ENCODE measurements at places on chromosomes 7 and 10.

DNA sequence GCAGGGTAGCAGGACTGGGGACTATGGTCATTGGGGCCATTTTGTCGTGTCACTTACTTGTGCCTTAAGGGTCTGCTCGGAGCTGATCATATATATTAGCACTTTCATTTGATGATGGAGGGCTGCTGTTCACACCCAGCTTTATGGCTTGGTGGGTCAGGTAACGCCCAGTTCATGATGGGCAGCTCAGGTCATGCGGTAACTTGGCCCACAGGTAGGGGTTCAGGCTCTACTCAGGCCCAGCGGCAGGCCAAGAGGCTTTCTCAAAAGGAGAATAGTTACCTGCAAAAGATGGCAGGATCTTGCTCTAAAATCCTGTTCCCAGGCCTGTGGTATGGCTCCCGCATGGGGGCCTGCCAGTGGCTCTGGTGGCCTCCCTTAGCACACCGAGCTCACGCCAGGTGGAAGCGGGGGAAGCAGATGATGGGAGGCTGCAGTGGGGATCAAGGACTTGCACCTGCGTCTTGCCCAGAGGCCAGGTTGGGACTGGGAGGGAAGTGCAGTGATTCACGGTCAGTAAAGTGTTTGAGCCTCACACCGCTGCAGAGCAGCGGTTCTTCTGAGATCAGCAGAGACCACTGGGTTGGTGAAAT is 109.5 kb downstream of the ADCY1 start:
- no peak for DNase-seq

DNA sequence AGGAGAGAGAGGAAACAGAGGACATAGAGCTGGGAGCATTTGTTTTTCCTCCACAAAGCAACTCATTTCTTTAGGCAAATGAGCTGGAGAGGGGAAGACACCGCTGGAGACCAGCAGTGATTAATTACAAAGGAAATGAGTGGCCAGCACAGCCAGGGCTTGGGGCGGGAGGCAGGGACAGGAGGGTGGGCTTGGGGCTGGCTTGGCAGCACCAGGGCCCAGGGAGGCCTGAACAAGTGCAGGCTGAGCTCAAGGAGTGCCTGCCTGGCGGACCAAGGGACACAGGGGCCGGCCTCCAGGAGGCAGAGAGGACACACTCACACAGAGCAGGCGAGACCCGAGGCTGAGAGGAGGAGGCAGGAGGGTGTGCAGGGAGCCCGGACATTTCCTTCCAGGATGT is 149.0 kb upstream of the UNC5B start:
- DNase-seq: no peak

GRCh38 chr7:42471573-42472174 is 234.7 kb upstream of the GLI3 start:
- DNase-seq: no peak

DNA sequence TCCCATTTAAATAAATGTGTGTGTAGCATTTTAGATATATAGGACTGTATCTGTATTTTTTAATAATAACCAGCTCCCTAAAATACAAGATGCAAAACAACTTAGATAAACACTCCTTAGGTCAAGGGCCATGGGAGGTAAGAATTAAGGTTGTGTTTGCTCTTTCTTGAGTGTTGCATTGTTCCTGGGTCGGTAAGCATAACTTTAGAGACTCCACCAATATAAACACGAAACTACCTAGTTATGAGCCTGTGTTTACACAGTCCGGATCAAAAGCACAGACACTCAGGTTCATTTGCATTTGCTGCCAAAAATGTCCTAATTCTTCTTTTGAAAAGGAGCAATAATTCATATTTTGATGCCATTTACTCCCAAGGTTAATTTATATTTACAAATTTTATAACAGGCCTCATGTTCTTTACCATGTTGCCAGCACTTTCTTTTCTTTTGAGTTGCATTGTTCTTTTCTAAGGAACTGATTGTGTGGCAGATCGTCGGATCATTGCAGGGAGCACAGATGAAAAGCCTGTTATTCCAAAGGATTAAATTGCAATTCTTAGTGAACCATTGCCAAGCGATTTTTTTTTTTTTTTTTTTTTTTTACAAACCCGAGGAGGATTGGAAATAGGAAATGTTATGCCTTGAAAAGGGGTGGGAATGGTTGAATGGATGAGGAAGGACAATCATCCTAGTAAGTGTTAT is 45.8 kb upstream of the GLCCI1 start:
- DNase-seq: no peak

GRCh38 chr7:133540096-133540860 is 287.4 kb downstream of the EXOC4 start:
- no peak for DNase-seq

GRCh38 chr10:70432101-70432500 is 9.4 kb downstream of the NODAL start:
- no peak for DNase-seq

DNA sequence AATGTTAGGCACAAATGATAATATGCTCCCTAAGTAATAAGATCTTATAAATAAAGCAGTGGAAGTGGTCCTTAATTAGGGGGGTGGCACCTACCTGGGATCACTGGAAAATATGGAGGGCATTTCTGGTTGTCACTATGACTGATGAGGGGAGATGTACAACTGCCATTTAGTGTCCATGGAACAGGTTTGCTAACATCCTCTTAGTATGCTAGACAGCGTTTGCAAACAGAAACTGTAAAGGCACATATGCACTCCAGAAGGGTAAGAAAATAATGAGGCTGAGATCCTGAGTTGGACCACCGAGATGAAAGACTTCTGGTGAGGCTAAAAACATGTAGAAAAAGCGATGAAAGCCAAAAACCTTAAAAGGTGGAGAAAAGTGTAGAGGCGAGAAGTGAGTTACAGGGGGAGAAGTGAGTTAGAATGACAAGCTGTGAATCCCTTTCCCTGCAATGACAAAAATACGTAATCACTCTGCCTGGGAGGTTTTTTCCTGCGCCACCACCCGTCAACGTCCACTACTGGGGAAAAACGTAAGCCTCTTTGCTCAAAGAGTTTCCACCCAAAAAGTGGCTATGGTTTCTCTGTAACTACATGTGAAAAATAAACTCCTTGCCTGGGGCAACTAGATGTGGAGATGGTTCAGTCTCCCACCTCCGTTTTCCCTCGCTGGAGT is 767 bp downstream of the KRIT1 start:
- peak; percentile 25 for DNase-seq

- DNase-seq: no peak
These were observed 107.4 kb upstream of the NAMPT start for GRCh38 chr7:106392144-106392543.

DNA sequence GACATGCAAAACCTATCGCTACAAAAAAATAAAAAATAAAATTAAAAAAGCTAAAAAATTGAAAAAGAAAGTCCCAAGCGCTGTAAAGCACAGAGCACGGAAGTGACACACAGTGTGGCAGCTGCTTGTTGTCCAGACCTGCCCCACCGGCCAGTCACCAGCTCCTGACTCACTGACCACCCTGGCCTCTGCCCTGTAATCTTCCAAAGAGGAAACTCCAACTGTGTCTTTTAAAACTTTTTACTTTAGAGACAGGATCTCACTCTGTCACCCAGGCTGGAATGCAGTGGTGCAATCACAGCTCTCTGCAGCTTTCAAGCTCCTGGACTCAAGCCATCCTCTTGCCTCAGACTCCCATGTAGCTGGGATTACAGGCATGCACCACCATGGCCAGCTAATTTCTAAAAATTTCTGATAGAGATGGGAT is 23.6 kb downstream of the GNA12 start:
- peak; percentile 98 for DNase-seq

- DNase-seq: no peak
These were observed 8.5 kb downstream of the UNC5B start for GRCh38 chr10:71220689-71221540.

DNA sequence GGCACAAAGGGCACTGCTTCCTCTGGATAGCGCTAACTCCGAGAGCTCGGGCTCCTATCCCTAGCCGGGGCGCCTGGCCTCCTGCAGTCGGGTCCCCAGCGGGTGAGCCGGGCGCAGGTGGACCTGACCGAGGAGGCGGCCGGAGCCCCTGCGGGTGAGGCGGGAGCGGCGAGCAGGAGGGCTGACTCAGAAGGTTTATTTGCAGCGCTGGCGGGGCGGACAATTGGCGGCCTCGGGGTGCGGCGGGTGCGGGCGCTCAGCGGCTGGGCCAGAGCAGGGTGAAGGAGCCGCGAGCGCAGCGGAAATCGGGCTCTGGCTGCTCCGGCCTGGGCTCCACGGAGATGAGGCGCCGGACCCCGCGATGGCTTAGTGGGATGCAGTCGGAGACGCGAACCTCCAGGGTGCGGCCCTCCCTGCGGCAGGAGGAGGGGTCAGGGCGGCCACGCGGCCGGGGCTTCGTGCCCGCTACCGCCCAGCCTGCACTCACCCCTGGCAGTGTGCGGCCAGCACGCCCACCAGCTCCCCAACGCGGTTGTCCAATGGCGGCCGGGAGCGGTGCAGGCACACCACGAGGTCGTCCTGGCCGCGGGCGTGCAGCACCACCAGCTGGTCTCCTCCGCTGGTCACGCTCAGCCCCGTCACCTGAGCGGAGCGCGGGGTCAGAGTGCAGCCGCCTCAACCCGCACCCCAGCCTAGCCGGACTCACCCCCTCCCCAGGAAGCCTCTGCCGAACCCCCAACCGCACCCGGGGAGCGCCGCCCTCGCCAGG is 16.1 kb downstream of the MYO1G start:
- DNase-seq: no peak

GRCh38 chr7:15620491-15621185 is 58.8 kb upstream of the AGMO start:
- no peak for DNase-seq

DNA sequence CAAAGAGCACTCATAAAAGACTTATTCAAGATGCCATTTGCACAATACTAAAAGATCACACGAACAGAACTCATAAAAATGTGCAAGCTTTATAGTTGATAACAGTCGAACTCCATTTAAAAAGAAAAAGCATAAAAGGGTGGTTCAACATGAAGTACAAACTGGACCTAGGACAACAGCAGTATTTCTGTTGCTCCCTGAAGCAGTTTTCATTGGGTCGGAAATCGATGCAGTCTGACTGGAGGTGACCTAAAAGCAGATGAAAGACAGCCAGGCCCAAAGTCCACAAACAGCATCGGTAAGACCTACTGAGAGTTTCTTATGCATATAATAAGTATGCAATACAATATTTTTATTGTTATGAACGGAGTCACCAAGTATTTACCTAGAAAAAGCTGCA is 23.9 kb downstream of the FAM171A1 start:
- no peak for DNase-seq

GRCh38 chr7:1020849-1021251 is 23.5 kb upstream of the GPR146 start:
- DNase-seq: no peak

DNA sequence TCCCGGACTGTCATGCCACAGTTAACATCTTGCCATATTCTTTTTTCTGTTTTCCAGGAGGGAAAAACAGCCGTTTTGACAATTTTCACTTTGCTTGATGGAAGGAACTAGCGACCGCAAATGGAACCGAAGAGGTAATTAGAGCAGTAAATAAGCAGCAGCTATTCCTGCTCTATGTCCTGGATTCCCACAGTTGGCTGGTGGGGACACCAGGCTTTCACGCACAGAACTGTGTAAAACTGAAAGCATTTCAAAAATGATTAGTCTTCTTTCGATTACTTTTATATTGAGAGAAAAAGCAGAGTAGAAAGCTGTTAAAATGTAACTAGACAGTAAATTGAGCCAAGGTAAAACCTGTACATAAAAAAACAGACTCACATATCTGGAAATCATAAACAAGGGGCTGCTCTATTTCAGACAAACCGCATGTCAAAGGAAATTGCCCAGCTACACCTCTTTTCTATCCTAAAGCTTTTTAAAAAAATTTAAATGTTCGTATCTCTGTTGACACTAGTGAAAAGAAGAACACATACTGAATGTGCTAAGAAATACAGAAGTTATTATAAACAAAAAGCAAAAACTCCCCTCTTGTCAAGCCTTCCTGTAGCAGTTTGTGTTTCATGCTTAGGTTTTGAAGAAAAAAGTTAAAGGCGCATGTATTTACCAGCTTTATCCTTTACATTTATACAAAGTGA is 93.4 kb downstream of the RNF216 start:
- no peak for DNase-seq

- no peak for DNase-seq
These were observed 36.2 kb upstream of the TMEM106B start for GRCh38 chr7:12174931-12175330.

GRCh38 chr7:77182261-77182660 is 17.4 kb downstream of the FGL2 start:
- DNase-seq: no peak

GRCh38 chr7:13508586-13508985 is 480.9 kb downstream of the ETV1 start:
- DNase-seq: no peak

- no peak for DNase-seq
These were observed 4.5 kb downstream of the CHCHD3 start for GRCh38 chr7:133077394-133077793.

- DNase-seq: peak; percentile 92
These were observed 173.3 kb downstream of the SLC16A9 start for GRCh38 chr10:59536167-59537014.

- no peak for DNase-seq
These were observed 35.2 kb downstream of the FAM53B start for GRCh38 chr10:124708922-124709520.

DNA sequence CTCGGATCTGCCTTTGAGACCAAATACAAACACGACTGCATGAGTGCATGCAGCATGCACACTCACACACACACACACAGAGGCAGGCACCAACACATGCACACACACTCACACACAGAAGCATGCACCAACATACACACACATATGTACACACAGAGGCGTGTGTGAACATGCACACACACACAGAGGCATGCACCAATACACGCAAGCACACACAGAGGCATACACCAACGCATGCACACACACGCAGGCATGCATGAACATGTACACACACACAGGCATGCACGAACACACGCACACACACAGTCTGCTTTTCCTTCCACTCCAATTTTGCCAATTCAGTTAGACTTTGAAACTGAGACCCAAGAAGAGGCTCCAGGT is 67.3 kb upstream of the COL13A1 start:
- DNase-seq: no peak

GRCh38 chr7:33457039-33457438 is 327.7 kb downstream of the BBS9 start:
- DNase-seq: no peak

DNA sequence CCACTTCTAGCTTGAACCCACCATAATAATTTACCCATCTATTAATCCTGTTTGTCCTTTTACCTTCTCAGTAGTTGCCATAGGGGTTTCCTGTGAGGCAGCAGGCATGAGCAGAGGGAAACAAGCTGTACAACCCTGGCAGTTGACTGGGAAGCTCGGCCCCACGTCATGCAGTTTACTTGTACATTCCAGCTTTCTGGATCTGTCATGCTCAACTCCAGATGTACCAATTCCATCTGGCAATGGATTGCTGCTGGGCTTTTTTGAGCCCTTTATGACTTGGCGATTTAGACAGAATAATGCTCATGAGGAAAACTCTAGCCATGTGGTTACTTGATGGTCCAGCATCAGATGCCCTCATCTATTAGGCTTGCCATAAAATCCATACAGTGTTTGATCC is 112.5 kb downstream of the GNAI1 start:
- peak; percentile 26 for DNase-seq

All from fibroblast of the aortic adventitia (primary cell).